Fibroblast of the aortic adventitia (primary cell): ENCODE measurements at places on chromosomes 12 and 14.

- peak; percentile 27 for DNase-seq
Measured at GRCh38 chr14:23538785-23539184, 12.8 kb downstream of the ZFHX2 start.

- DNase-seq, result peak; percentile 95
Measured at GRCh38 chr14:96249029-96249428, 7.0 kb upstream of the BDKRB1 start.

DNA sequence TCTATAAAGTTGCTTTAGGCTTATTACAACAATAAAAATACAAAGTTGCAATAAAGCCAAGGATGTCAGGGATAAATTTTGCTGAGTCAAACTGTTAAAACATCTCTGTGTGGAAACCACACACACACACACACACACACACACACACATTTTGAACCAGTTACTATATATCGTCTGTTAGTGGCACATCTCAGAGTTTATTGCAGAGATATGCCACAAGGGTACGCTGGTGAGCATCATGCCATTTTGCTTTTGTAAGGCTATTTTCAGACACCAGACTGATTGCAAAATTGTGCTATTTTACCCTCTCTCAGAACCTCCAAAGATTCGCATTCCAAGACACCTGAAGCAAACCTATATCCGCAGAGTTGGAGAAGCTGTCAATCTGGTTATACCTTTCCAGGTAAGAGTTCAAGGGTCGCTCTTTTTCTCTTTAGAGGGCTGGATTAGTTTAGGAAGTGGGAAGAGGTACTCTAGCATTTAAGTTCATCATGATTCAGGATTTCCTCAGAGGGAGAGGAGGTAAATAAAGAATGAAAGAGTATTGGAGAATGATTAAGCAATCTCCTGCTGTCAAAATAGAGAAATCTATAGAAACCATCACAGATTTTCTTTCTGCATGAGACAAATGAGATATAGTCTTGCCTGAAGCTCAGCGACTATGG lies 27.3 kb upstream of the CHPT1 start:
- DNase-seq, result peak; percentile 52

DNA sequence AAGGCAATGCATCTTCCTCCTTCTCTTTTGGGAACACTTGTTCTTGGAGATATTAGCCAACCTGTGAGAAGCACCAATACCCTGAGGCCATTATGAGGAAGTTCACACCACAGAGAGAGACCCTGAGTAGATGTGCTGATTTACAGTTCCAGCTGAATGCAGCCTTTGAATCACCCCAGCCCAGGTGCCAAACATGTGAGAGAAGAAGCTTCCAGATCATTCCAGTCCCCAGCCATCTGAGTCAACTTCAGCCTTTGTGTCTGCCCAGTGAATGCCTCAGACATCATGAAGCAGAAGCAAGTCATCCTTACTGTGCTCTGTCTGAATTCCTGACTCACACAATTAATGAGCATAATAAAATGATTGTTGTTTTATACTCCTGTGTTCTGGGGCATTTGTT lies 25.1 kb downstream of the C12orf42 start:
- DNase-seq, result no peak

DNA sequence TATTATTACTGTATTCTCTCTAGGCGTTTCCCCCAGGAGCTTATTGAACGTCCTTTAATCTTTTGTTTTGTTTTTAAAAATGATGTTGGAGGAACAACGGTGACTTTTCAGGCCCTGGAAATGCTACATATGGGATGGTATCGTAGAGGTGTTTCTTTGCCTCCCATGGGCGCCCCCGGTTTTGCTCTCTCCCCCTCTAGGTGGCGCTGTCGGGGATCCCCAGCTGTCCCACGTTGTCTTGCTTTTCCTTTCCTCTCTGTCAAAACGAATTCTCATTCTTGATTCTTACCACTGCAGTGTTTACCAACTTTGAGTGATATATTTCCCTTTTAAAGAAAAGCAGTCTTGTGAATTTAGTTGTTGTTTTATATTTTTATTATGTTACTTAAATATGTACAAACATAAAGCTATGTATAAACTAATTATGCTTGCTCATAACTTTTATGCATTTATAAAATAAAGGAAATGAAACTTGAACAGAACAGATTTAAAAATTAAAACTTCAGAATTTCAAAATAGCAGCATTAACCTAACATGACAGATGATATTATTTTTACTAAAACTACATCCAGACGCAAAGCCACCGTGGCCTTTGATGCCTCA lies 171.9 kb downstream of the RGS6 start:
- no peak for DNase-seq

- DNase-seq, result peak; percentile 94
Measured at GRCh38 chr14:75981426-75982265, at the start of gene TGFB3. TSS of gene TGFB3 (minus strand) at chr14:75981995. CDS start at chr14:75980893, 1,102 bp downstream.

DNA sequence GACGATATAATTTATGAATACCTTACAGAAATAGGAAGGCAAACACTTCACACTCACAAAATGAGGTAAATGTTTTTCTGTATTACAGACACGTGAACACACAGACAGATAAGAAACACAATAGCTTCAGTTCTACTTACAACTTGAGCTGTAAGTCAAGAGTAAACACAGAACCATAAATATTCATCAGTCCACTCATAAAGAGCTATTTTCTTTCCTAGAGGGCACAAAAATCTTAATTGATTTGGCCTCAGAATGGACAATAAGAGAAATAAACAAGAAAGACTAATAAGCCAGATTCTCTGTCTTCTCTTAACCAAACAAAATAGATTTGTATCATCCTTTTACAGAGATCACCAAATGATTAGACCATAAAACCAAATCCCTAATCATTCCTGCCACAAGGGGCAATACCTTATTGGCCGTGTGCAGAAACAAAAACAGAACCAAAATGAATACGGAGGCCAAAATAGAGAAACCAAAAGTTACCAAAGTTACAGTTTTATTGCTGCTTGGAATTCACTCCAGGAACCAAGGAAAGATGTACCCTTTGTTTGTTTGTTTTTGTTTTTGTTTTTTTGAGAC lies 38.1 kb upstream of the GARIN2 start:
- peak; percentile 13 for DNase-seq

GRCh38 chr12:131276501-131277185 lies 322.9 kb downstream of the ADGRD1 start:
- DNase-seq, result no peak

GRCh38 chr14:96579358-96579757 lies 77.2 kb downstream of the PAPOLA start:
- no peak for DNase-seq

GRCh38 chr12:123983822-123984485 lies 10.9 kb downstream of the ZNF664 start:
- DNase-seq, result peak; percentile 85

DNA sequence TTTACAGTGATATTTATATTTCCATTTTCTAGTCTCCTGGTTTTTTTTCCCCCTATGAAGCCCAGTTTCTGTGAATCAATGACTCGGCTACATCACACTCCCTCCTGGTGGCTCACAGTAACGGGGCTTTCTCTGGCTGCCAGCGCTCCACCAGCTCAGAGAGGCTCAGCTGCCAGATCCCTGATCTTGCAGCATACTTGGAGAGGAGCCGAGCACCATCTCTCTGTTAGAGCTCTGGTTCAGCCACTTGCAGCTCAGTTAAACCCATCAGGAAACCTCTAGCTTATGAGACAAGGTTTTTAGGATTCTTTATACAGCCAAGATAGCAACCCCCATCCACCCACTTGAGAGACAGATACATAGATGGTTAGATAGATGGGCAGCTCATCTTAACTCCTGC lies 74.6 kb downstream of the CIT start:
- peak; percentile 87 for DNase-seq

- DNase-seq, result no peak
Measured at GRCh38 chr12:129854591-129854990, 49.2 kb downstream of the TMEM132D start.

DNA sequence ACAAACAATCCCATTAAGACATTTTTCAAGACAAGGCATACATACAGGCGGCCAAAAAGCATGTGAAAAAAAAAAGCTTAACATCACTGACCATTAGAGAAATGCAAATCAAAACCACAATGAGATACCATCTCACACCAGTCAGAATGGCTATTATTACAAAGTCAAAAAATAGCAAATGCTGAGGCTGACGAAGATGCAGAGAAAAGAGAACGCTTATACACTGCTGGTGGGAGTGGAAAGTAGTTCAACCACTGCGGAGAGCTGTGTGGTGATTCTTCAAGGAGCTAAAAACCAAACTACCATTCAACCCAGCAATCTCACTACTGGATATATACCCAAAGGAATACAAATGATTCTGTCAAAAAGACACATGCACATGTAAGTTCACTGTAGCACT lies 216.7 kb downstream of the FOXG1 start:
- no peak for DNase-seq

- no peak for DNase-seq
Measured at GRCh38 chr12:94750864-94751263, 100.5 kb upstream of the TMCC3 start.

DNA sequence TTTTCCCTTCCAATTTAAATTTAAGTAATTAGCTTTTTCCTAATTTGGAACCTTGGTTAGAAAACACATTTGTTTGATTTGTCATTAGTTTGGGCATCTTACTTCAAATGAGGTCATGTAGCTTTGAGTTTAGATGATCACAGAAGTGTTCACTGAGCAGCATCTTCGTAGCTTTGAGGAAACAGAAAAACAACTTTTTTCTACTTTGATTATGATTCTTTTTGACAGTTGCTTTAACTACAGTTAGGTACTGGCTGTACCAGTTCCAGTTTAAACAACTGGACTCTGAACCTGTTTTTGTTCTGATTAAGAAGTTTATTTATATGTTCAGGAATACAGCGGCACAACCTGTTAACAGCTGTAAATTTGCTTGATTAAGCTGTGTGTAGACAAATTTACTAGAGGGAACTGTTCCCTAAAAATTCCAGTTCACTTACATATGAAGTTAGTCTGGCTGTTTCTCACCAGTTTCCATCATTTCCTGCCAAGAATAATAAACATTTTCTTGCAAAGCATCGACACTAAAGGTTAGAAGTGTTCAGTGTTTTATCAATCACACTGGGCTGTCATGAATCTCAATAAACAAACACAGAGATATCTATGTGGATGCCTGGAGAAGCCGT lies 191.9 kb downstream of the RAD51B start:
- DNase-seq, result peak; percentile 87

DNA sequence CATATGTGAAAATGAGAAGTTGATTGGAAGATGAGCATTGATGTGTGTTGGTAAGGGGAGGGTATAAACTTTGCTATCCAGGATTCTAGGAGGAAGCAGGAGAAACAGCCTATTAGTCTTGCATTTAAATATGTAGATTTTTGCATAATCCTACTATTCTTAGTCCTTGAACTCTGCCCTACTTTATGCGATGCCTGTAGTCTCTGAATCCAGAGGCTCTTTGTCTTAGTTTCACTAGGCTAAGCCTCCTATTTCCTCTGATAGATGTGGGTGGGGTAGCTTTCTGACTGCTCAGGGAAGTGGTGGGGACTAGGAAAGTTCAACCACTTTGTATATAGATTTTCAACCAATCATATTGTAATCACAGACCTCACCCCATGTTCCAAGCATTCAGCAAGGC lies 49.5 kb upstream of the KCNC2 start:
- no peak for DNase-seq

- peak; percentile 78 for DNase-seq
Measured at GRCh38 chr14:93994919-93995682, 2.0 kb upstream of the CCDC197 start.

GRCh38 chr14:104437703-104438102 lies 141.9 kb upstream of the C14orf180 start:
- DNase-seq, result no peak

GRCh38 chr12:96146747-96147146 lies 47.4 kb upstream of the ELK3 start:
- no peak for DNase-seq

DNA sequence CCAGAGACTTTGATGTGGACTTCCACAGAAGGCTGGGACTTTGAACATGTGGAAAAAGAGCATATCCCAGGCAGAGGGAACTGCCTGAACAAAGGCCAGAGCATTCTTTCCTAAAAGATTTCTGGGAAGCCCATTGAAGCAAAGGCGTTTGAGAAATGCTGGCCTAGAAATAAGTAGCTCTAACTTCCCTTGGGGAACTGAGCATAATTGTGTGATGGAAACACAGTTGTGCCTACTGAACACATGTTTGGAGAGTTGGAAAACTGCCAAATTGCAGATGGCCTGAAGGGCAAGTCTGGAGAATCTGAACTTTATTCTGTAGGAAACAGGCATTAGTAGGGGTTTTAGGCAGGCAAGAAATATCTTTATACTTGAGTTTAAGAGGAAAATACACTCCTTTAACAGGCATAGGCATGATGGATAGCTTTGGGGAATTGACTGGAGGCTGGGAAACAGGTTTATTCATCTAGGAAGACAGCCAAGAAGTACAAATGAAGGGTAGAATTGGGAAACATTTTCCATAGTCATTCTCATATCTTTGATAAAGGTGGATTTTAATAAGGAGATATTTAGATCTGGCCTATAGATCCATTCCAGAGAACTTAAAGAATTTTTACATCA lies 134.1 kb downstream of the TPH2 start:
- DNase-seq, result no peak

DNA sequence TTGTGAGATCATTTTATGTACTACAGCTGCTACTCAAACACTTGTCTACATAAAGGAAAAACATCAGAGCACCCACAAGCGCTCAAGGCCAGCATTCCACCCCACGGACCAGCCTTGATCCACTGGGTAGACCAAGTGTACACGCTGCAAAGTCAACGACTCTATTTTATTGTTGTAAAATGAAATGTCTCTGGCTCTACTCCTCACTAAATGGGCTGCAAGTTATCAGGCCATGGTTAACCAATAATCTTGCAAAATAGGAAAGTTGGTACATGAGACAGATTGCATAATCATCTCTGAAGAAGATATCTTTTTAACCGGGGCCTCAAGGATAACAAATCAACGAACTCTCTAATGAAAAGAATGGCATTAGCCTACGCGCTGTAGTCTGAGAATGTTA lies 69.9 kb upstream of the FOXN3 start:
- no peak for DNase-seq

DNA sequence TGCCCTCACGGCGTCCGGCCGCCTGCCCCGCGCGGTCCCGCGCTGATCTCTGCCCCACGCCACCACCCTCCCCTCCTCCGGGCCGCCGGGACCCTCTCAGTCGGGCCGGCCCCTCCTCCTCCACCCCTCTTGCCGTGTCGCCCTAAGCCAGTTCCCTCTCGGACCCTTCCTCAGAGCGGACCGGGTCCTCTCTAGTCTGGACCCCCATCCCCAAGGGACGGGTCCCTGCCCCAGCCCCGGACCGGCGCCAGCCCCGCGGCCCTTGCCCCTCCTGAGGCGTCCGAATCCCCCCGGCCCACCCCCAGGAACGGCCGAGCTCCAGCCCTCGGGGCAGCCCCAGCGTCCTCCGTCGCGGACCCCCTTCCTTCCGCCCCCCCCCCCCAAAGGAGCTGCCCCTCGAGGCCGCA lies 485 bp downstream of the PPP4R4 start:
- DNase-seq, result no peak
